Foreskin keratinocyte (primary cell): ENCODE measurements at places on chromosomes 12 and 14. TPM values are rescaled to one million over a fixed set of nuclear protein-coding genes. Genes with fewer than 3 reads are reported as not detected.

ZC2HC1C gene
- 0.94 TPM in 2 replicates for polyA plus RNA-seq

GDF11 gene
- polyA plus RNA-seq: 7.9 and 8.5 TPM in 2 replicates

OR6S1 gene
- polyA plus RNA-seq: not detected in 2 replicates

IFI27 gene
- 486 and 1,280 TPM in 2 replicates for polyA plus RNA-seq

SRRM4 gene
- polyA plus RNA-seq: not detected in 2 replicates

CLEC2A gene
- polyA plus RNA-seq: not detected in 2 replicates

GALNT9 gene
- not detected in 2 replicates for polyA plus RNA-seq

OR5AU1 gene
- not detected in 2 replicates for polyA plus RNA-seq

PHETA1 gene
- polyA plus RNA-seq: 5.5 and 6.1 TPM in 2 replicates

IGF1 gene
- polyA plus RNA-seq: not detected in 2 replicates

NRL gene
- 0.46 and 0.50 TPM in 2 replicates for polyA plus RNA-seq

TAS2R30 gene
- not detected in 2 replicates for polyA plus RNA-seq

SPX gene
- 0.16 TPM in 2 replicates for polyA plus RNA-seq

TCL1B gene
- not detected in 2 replicates for polyA plus RNA-seq

PROX2 gene
- not detected in 2 replicates for polyA plus RNA-seq

EMP1 gene
- 230 and 288 TPM in 2 replicates for polyA plus RNA-seq

CMA1 gene
- polyA plus RNA-seq: not detected in 2 replicates

GRCh38 chr12:94079566-94080340 is 68.6 kb upstream of the PLXNC1 start:
- no peak for DNase-seq

GRCh38 chr14:82398256-82398655 is 864.6 kb upstream of the SEL1L start:
- DNase-seq: no peak

DNA sequence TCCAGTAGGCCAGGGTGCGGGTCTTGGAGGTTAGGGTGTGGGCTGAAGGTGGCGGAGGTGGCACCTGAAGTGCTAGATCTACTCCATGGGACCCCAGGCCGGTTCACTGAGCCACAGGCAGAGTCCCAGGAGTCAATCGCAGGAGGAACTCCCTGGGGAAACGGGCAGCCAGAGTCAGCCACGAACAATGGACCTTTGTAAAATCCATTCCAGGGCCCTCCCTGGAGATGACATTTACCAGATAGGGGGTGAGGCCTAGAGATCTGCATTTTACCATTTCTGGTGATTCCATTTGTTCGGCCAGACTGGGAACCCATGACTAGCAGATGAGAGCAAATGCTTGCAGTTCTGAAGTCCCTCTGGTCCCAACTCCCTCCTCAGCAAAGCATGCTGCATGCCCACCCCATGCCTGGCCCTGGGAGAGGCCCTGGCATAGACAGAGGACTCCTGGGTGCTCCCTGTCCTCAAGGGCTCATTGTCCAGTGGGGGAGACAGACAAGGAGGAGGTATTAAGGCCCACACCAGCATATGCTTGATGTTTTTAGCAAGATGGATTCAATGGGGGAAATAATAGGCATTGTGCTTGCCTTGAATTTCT is 115.5 kb downstream of the EML1 start:
- no peak for DNase-seq

DNA sequence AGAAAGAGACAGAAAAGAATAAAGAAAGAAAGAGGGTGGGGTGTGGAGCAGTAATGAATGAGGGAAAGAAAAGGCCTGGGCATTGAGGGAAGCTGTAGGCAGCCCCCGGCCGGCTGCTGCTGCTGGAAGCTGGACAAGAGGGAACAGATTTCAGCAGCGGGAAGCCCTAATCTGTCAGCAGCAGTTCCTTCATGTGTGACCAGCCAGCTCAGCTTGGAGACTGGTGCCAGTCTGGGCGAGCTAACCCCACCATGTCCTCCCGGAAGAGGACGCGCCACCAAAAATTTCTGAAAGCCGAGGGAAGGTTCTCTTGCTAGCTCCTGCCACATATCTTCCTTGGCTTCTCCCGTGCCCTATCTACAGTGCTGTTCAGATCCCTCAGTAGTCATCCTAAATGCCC is 236.8 kb downstream of the GRIN2B start:
- DNase-seq: no peak

GRCh38 chr14:92513204-92513965 is at the start of gene RIN3:
Gene RIN3, plus strand, starts transcription at chr14:92513781. Its CDS starts 152 bp downstream, at chr14:92513933.
- peak; percentile 35 for DNase-seq

DNA sequence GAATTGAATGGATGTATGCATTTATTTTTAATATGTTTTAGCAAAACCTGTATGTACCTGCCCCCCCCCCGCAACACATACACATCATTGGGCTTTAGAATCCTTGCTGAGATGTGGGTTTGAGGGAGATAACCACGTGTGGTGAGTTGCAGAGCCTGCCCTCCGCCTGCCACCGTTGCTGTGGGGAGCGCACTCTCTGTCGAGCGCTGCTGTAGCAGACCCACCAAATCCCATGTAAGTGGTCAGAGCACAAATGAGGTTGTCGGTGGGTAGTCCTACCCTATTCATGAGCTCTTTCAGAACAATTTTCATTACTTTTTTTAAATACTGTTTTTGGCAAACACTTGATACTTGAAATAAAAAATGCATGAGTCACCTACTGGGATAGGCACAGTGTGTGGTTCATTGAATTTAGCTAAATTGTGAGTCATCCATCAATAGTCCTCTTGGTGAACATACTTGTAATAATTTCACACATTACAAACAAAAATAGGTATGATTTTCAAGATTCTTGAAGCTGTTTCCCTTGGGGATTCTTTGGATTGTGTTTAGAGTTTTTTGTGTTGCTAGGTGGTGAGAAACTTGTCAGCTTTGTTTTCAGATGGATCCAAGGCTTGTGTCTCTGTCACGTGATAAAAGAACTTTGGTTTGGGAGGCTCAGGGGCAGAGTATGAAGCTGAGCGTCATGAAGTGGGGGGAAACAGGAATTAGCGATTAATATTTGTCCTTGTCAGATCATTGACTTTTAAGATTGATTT is 107.6 kb downstream of the PTCSC3 start:
- DNase-seq: peak; percentile 78

DNA sequence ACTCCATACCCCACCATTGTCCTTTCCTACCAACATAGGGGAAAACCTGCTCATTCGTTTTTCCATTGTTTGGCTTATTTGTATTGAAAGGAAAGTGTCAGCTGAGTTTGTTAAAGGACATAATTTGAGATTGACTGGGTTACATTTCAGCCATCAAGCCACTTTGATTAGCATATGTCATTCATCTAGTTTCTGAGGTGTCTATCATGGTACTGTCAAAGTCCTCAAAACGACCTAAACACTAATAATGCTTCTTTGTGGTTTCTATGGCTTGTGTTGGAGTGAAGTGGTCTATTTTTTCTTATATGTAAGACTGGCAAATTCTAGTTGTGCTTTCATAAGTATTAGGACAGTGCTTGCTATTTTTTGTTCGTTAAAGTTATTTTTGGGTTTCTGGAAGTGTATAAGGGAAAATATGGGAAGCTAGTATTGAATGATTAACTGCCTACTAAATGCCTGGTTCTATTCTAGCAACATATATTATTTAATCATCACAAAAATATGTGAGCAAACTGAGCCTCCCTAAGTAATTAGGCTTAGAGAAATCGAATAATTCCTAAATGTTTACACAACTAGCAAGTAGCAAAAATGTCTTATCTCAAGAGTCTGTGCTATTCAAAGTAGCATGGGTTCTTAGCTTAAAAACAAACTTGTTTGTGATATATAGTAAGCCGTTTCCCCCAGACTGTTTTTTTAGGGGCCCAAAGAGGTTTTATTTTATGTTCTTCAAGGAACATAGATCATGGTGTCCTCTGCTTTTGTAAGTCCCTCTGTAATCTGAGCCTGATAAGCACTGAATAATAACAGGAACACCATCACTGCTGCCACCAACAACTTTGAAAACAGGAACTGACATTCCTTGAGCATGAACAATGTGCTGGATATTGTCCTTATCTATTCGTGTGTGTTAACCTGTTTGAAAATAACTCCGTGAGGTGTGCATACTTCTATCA is 67.1 kb downstream of the DERA start:
- DNase-seq: peak; percentile 70

- DNase-seq: no peak
Observed at GRCh38 chr14:51460011-51460410, 191.7 kb upstream of the FRMD6 start.

DNA sequence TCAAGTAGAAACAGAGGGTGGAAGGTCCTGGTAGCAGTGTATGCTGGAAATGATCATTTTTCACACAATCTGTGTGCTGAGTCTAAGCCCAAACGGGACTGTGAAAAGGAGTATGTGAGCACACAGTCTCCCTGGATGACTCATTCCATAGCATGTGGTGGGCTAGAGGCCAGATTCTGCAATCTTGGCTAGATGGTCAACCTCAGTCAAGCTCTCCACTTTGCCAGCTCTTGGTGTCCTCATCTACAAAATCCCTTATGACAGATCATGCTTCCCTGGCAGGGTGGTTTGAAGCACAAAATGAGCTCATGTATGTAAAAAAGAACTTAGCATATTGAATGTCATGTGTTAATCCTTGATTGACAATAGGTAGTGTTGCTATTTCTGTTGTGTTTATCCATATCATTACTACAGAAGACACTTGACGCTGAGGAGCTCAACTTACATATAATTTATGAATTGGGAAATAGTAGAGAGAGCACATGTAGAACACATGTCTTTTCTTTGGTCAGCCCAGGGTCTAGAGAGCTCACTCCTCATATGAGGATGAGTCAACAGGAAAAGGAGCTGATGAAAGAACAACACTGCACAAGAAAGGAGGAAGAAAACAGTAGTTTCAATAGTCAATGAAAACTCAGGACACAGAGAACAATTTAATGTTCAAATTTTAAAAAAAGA is 517.5 kb downstream of the BCL11B start:
- peak; percentile 82 for DNase-seq

GRCh38 chr12:116615141-116615861 is 56.1 kb downstream of the MAP1LC3B2 start:
- no peak for DNase-seq

- DNase-seq: no peak
Observed at GRCh38 chr14:103697206-103697602, 18.0 kb downstream of the XRCC3 start.

DNA sequence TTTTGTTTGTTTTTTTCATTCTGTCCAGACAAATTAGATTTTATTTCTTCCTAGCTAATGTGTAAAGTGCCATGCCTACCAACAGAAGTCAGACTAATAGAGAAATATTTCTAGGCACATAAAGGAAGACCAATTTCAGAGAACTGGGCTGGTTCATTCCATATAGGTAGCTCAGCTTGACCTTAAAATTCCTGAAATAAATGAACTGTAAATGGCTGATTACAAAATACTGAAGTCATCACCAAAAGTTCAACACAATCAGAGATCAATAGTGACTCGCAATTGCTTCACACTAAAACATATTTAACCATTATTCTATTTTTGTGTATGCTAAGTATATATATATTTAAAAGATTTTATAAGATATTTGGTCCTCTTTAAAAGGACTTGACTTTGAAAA is 34.2 kb downstream of the PTPRB start:
- DNase-seq: no peak

DNA sequence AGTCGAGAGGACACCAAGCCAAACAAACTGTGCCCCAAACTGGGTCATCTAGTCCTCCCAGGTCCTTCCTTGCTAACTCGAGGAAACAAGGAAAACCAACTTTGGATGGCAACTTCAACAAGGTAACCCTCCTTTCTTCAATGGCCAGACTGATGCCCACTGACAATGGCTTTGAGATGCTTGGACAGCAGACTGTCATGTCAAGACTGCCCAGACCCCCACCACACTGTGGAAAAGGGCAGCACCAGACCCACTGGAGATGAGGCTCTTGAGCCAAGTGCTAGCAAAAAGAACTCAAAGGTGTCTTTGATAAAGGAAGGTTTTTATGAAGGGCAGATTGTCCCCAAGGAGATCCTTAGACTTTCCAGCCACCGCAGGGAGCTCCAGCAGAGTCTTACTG is 9.0 kb upstream of the CDH24 start:
- no peak for DNase-seq

GRCh38 chr12:130194154-130194553 is 31.9 kb downstream of the FZD10 start:
- DNase-seq: no peak

GRCh38 chr12:109535863-109536250 is 37.4 kb downstream of the MMAB start:
- no peak for DNase-seq

GRCh38 chr12:12357719-12358461 is 1.0 kb downstream of the BORCS5 start:
- DNase-seq: peak; percentile 29

DNA sequence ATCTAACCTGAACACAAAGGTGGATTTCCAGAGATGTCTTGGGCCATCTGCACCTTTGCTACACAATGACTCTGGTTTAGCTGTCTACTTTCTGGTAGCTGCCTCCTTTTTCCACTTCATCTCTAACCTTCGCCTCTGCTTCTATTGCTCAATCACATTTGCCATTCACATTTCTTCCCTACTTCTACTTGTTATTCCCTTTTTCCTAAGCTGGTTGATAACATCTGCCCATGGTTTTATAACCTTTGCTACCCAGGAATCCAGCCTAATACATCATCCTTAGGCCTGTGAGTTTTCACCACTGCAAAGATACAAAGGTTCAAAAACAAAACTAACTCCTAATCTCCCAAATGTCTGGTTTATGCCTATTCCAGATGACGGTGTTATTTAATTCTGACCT is 13.2 kb downstream of the SPPL3 start:
- no peak for DNase-seq

DNA sequence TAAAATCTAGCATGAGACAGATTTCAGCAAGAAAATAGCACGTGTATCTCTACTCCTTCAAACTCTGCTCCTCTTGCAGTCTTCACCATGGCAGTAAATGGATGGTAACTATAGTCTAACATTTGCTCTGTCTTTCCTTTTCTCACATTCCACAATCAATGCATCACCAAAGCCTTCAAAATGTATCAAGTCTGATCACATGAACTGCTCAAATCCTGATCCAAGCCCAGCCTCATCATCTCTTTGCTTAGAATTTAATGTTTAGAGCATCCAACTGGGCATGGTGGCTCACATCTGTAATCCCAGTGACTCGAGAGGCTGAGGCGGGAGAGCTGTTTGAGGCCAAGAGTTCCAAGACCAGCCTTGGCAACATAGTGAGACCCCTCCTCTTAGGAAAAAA is 45.9 kb downstream of the CDK17 start:
- DNase-seq: peak; percentile 22

- DNase-seq: peak; percentile 17
Observed at GRCh38 chr12:107287436-107288413, 194.4 kb upstream of the CRY1 start.

DNA sequence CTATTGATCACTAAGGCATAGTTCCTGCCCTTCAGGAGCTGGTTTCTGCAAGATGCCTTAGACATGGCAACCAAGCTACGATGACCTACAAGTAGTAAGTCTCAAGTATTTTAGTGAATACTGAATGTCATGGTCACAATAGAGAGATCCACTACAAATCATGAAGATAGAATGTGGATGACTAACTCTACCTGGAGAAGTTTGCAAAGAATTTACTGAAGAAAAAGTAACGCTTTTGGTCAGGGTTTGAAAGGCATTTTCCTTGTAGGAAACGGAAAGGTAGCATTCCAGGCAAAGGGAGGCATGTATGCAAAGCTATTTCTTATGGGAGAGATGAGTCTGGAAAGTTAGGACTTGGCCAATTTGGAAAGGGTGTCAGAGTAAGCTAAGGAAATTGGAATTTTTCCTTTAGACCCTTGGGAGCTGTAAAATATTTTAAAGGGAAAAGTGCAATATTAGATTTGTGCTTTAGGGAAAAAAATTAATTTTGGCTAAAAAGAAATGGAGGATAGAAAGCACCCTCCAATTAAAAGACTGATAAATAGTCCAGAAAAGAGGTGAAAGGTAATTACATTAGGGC is 377.5 kb downstream of the EGLN3 start:
- peak; percentile 47 for DNase-seq
